Natural killer cell treated with Interleukin-12 subunit alpha and Interleukin-12 subunit beta and Interleukin-15 and Interleukin-18, amount 100 ng/mL, for 72 hours (primary cell): ENCODE measurements at places on chromosomes 7 and 10. TPM values are rescaled to one million over a fixed set of nuclear protein-coding genes. Genes with fewer than 3 reads are reported as not detected.
A peak's percentile ranks its signal among the peaks of the same experiment; 100 is the strongest.

DNA sequence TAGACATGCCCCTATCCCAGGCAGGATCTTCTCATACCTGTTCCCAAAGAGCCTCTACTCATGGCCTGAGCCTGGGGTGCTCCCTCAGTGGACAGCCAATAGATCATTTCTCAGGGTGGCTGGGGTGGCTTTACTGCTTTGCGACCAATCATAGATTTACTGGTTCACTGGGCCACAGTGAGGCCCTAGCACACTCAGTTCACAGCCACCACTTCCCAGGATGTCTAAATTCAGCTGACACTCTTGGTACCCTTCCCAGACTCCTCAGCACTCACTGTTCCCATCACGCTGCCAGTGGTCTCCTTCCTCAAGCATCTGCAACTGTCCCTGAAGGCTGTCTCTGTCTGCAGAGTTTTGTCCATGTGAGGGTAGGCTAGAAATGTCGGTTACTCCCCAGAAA, 50.6 kb downstream of the ARHGAP22 start:
- DNase-seq, result no peak

The HYCC1 gene
- 67.4 TPM for total RNA-seq

The ZNF786 gene
- total RNA-seq, result 10.8 TPM

- no peak for DNase-seq
Observed at GRCh38 chr10:102649797-102650654, 5.7 kb downstream of the TRIM8 start.

The CCDC6 gene
- total RNA-seq, result 104 TPM

- DNase-seq, result no peak
Observed at GRCh38 chr7:30351286-30351685, 66.9 kb downstream of the ZNRF2 start.

The PRPF18 gene
- 29.6 TPM for total RNA-seq

GRCh38 chr7:77282897-77283296, 83.3 kb upstream of the FGL2 start:
- no peak for DNase-seq

The SNCG gene
- total RNA-seq, result not detected

DNA sequence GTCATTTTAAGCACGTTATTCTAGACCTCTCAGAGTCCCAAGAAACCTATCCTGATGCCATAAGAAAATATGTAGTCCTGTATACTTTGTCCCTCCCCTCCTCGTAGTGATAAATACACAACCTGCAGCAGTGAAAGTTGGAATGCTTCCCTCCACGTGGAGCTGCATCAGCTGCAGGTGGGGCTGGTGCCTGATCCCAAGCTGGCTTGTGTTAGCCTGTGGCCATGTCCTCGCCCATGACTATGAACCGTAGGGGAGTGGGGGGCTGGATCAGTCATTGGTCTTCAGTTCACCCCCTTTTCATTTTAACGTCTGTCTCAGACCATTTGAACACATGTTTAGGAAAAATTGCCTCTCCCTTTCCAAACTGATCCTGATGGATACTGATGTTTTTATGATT, 171.4 kb upstream of the HABP2 start:
- DNase-seq, result no peak

The IDI2 gene
- total RNA-seq, result not detected

The CUEDC2 gene
- 39.8 TPM for total RNA-seq

DNA sequence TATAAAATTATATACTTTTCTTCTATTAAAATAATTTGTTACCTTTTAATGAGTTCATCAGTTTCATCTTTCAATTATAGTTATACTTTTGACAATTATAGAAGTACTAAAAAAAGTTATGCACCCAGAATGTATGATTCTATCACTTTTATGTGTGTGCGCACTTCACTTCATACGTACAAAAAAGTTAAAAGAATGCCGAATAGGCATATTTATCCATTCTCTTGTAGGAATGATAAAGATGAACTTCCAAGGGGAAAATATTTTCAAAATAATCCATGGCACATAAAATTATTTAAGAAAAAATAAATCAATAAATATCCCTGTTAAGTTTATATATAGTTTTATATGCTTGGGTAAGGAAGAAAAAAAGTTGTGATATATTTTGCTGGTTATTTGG, 166.9 kb upstream of the PRSS1 start:
- no peak for DNase-seq

DNA sequence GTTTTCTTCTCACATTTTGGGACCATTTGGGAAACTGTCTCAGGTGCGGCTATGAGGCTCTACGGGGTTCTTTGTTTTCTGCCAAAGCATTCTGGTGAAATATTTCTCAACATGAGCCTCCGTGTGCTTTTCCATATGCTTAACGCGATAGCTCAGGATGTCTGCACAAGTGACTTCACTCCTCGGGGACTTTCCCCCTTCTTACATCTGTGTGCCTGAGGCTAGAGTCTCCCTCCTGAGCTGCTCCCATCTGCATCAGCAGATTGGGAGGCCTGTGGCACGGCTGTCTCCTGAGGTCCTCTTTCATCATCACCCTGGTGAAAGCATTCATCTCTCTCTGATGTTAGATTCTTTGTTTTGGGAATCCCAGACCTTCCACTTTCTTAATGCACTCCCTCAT, 1190.9 kb downstream of the TYW1 start:
- DNase-seq, result no peak

- DNase-seq, result peak; percentile 53
Observed at GRCh38 chr10:132521466-132522102, 16.0 kb upstream of the INPP5A start.

DNA sequence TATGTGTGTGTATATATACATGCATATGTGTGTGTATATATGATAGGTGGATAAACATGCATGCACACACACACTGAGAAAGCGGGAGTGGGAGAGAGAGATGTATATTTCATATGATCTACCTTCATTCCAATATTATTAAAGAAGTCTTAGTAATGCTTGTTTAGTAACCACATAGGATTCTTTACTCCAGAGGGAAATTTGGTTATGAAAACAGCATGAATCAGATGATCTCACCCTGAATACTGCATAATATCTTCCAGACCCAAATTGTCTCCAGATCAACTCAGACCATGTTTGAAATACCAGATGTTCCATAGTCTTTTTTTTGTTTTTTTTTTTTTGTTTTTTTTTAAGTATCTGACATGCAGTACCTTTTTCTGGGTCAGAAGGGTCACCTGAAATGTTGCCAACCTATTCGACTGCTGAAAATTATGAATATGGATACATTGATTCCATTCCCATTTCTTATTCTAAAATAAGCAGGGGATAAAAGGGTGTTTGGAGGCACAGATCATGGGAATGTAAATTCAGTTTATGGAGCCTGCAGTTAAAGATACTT, 17.4 kb downstream of the TES start:
- DNase-seq, result no peak

The SERPINE1 gene
- total RNA-seq, result not detected

DNA sequence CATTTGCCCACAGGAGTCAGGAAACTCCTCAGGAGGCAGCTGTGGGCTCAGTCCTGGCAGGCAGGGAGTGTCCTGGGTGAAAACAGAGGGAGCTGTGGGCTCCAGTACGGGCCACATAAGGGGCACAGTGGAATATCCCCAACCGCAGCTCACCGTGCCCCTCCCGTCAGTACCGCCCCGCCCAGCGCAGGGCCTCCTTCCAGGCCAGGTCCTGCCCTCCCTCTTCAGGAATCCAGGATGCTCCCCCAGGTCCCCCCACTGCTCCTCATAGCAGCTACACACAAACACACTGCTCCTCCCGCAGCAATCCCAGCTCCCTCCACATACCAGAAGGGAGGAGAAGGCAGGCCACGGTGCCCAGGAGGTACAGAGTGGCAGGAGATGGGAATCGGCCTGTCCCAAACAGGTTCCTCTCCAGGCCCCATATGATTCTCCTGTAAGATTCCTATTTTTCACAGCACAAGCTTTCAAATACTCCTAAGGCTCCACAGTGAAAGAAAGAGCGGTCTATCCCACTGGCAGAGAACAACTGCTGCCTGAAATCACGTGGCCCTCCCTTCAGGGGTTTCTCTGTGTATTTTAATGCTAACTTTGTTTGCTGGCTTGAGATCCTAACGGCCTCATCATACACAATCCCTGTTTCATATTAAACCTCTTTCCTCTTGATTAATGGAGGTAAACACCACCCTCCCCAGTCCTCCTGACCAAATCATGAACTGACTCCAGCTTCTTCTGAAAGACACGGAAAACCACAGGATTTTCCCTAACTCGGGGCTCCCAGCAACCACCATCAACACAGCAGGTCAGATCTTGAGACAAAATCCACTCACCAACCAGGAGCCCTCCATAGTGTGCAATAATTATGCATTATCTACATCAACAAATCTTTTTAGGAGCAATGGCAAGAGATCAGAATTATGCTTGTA, 178.7 kb downstream of the TNS3 start:
- no peak for DNase-seq

DNA sequence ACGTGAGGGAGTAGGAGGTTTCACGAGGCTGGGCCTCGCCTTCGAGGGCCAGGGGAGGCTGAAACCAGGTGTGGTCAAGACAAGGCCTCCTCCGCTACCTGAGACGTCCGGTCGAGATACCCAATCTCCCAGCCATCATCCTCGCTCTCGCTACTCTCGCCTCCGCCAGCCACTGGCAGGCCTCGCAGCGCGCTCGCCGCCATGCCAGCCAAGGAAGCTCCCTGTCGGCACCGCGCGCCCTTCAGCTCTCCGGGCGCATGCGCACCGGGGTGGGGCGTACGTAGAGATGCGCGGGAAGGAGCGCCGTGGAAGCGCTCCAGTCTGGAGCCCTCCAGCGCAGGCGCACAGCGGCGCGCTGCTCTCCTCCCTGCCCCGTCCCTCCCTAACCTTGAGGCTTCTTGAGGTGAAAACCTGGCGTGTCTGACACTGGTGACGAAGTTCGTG, at the start of gene ASZ1:
TSS of gene ASZ1 (minus strand) at position 236 of the 444 bp plus-strand sequence. CDS start at position 203, 33 bp downstream.
- no peak for DNase-seq

GRCh38 chr7:66778201-66778600, 37.7 kb downstream of the RABGEF1 start:
- no peak for DNase-seq

GRCh38 chr10:127982601-127983000, 75.7 kb downstream of the PTPRE start:
- DNase-seq, result no peak

- no peak for DNase-seq
Observed at GRCh38 chr7:47490501-47491265, 91.2 kb downstream of the TNS3 start.

The MORN4 gene
- total RNA-seq, result 2.7 TPM

The EPHB4 gene
- total RNA-seq, result 1.2 TPM
